ENCODE measurements at places on chromosomes 12 and 14.

DNA sequence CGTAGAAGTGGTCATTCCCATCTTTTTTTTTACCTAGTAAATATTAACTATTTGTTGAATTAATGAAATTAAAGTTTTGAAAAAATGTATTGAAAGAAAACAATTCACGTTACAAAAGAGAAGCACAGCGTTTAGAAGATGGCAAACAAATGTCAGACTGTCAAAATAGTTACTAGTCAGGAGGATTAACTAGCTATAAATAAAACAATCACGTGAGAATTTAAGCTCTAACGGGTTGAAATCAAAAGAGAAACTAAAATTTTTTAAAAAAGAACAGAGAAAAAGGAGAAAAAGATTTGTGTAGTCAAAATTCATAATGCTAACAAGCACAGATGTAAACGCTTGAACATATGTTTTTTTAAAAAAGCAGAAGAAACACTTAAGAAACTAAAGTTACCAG is 26.4 kb downstream of the DDHD1 start:
- DNase-seq = no peak

- no peak for DNase-seq
These were observed 2.7 kb upstream of the INHBE start for GRCh38 chr12:57452181-57452936.

GRCh38 chr12:115057445-115057844 is 373.5 kb upstream of the TBX3 start:
- no peak for DNase-seq

DNA sequence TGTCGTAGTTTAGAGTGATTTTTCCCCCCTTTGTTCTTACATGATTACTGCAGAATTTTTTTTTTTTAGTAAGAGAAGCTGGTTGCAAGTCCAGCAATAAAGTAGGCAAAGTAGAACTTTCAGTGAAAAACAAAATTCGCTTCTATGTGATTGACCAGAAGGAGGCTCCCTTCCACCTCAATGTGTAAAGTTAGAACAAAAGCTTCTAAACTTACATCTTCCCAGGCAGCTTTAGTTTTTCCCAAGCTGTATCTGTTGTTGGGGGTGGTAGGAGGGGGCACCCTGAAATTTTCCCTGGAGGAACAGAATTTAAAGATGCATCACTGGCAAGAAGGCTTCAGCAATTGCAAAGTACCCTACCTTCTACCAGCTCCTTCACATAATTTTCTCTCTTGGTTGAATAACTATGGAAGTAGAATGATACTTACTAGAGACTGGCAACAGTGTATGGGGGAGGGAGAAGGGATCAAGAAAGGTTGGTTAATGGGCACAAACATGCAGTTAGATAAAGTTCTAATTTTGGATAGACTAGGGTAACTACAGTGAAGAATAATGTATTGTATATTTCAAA is 87.3 kb upstream of the E2F7 start:
- no peak for DNase-seq

GRCh38 chr12:32666018-32666417 is 13.1 kb upstream of the DNM1L start:
- DNase-seq = no peak

DNA sequence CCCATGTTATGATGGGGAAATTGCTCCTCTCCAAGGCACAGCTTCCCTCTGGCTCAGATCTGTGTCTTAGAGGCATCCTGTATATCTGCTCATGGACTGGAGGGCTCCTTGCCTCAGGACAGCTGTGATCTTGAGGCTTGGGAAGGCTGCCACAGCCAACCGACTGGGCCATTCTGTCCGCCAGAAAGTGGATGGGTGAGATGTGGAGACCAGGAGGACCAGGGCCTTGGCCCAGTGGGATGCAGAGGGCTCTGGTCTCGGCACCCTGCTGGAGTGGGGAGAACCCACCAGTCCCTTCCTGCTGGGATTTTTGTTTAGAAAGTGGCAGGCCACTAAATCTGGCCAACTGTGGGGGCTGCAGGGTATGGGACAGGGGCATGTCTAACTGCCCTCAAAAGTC is 148.6 kb downstream of the CALM1 start:
- DNase-seq = no peak

DNA sequence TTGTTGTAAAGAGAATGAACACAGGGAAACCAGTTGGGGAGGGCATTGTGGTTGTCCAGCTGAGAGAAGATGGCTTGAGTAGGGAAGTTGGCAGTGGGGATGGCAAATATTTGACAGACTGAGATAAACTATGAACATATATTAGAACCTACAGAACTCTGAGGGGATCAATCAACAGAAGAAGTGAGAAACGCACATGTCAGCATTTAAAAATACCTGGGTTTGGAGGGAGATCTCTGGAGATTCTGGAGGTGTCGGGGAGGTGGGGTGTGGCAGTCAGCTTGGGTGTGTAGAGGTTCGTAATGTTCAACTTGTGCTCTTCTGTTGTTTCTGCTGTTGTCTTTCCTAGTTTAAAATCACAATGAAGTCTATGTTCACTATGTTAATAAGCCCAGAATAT is 517.8 kb downstream of the AACS start:
- no peak for DNase-seq

DNA sequence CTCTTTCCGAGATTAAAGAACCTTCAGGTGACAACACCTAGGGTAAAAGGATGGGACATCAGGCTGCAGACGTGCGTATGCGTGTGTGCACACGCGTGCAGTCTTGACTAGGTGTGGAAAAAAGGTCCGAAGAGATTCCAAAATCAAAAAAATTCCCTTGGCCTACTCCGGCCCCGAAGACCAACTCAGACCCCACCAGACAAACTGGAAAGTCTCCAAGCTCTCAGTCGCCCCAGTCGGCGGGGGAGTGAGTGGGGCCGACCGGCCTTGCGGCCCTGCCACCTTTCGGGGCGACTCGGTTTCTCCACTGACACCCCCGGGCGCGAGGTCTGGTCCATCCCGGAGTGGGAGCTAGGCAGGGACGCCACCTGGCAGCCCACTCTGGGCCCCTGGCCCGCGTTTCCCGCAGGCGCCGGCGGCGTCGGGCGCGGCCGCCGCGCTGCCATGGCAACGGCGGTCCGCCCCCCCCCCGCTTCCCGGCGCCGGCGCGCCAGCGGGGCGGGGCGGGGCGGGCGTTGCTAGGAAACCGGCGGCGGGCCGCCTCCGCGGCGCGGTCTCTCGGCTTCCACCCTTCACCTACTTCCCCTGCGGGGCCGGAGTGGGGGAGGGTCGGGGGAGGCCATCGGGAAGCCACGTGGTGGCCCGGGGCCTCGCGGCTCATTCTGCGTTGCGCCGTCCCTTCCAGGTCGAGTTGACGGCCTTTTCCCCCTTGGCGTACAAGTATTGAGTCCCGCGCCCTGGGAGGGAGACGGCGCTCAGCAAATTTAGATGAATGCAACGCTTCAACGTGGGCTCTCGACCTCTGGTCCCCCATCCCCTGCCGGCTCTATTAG is 253.1 kb downstream of the EFCAB11 start:
- DNase-seq = peak; percentile 94

DNA sequence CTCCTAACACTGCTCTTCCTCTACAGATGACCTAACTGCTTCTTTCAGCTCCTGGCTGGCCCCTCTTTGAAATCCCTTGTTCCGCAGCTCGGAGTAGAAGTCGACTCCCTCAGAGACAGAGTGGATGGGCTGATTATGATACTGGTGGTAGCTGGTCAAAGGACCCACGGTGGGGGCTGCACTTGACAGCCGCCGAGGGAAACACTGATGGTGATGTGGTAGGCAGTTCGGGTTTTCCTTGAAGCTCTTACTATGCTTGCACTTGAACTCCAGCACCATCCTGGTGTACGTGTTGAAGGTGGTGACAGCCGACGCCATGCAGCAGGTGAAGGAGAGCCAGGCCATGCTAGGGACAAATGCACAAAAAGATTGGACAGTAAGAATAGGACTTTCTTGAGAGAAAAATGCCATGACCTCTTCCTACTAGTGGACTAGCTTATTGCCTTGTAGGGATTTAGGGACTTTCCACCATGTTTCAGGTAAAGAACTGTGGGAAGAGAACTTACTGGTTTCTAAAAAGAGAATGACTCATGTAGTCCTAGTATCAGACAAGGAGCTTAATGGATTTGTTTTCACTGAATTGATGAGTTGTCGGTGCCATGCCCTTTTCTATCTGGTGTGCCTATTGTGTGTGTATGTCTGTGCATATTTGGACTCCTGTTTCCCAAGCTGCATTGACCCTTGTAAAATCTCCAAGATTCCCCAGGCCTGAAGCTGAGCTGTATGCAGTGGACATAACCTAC is 18.4 kb downstream of the GSG1 start:
- DNase-seq = no peak

GRCh38 chr14:81219759-81220579 is 790 bp downstream of the GTF2A1 start:
- DNase-seq = peak; percentile 52

- no peak for DNase-seq
These were observed 207.8 kb upstream of the OTX2 start for GRCh38 chr14:57018065-57018464.

- no peak for DNase-seq
These were observed 150.4 kb downstream of the ZNF664 start for GRCh38 chr12:124123296-124124000.

- no peak for DNase-seq
These were observed 36.1 kb upstream of the CCDC88C start for GRCh38 chr14:91453744-91454143.

- DNase-seq = no peak
These were observed 723 bp upstream of the LRP10 start for GRCh38 chr14:22870811-22871223.

- no peak for DNase-seq
These were observed 221.7 kb downstream of the ATP23 start for GRCh38 chr12:58163021-58163420.

GRCh38 chr14:73272393-73272792 is 35.1 kb downstream of the PAPLN start:
- DNase-seq = no peak

DNA sequence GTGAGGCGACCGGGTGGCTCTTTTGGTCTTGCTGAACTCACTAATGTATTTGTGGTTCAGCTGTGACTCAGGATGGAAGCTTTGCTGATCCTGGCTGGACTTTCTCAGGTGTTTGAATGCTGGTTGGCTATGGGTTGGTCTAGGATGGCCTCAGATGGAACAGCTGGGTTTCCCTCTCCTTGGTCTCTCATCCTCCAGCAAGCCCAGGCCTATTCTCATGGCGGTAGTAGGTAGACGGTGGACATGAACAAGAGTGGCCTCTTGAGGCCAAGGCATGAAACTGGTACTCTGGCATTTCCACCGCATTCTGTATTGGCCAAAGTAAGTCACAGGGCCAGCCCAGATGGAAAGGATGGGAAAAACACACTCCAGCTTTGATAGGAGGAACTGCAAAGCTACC is 11.8 kb upstream of the POLR3B start:
- no peak for DNase-seq

DNA sequence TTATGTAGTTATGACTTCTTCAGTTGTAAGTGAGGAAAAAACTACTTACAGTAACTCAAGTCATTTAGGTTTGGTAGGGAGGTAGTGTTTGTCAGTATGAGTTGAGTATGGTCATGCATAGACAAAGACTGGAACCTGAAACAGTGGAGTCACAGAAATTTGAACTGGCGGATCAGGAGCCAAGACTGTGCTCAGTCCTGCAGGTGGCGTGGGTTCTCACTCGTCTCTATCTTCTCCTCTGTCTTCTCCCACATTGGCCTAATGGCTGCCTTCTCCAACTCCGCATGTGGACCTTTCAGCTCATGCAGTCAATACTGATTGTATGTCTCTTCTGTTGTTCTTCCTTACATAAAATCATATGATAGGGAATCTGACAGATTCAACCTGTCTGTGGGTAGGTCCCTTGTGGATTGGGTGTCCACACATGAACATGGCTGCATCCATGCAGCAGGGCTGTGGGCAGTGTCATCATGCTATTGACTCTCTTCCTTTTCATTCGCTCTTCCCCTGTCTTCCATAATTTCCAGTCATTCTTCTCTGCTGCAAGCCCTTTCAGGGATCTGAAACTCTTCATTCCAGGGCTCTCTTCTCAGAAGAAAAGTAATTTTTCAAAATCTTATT is 78.8 kb upstream of the NEDD1 start:
- no peak for DNase-seq
